Stimulated activated CD4-positive, alpha-beta T cell treated with anti-CD3 and anti-CD28 coated beads, Interleukin-4, amount 100 ng/mL, for 24 hours (primary cell): ENCODE measurements at places on chromosomes 6 and 20.
A peak's percentile ranks its signal among the peaks of the same experiment; 100 is the strongest.

DNA sequence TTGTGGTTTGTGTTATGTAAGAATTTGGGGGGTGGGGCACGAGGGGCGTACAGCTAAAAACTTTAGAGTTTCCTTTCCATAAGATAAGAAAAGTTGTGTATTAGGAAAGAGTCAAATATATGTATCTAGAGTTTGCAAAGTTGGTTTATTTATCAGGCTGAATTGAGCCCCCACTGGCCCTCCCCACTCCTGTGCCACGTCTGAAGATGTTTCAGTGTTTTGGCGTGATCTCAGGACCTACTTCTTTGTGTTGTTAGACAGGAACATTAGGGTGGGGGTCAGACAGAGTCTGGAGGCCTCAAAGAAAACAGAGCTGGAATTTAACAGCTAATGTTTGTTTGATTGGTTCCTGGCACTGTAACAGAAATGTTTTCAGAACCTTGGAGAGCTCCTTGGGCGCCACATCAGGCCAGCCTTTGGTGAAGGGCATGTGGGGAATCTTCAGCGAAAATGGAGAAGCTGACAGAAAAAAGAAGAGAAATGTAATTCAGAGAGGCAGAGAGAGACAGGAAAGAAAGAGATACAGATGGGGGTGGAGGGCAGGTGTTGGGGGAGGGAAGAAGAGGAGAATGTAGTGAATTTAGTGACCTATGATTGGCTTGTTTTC, 674 bp downstream of the NRSN1 start:
- no peak for DNase-seq

GRCh38 chr6:124873066-124873410, 89.2 kb upstream of the RNF217 start:
- no peak for DNase-seq

GRCh38 chr20:20956513-20956931, 149.6 kb downstream of the LINC00237 start:
- DNase-seq: no peak

- peak; percentile 75 for DNase-seq
Measured at GRCh38 chr20:13261460-13262301, 40.6 kb downstream of the ISM1 start.

- no peak for DNase-seq
Measured at GRCh38 chr6:1091900-1092299, 220.0 kb upstream of the FOXQ1 start.

- no peak for DNase-seq
Measured at GRCh38 chr6:41755895-41756294, 8.7 kb upstream of the PGC start.

- no peak for DNase-seq
Measured at GRCh38 chr6:166615059-166615770, 11.8 kb downstream of the RPS6KA2 start.

DNA sequence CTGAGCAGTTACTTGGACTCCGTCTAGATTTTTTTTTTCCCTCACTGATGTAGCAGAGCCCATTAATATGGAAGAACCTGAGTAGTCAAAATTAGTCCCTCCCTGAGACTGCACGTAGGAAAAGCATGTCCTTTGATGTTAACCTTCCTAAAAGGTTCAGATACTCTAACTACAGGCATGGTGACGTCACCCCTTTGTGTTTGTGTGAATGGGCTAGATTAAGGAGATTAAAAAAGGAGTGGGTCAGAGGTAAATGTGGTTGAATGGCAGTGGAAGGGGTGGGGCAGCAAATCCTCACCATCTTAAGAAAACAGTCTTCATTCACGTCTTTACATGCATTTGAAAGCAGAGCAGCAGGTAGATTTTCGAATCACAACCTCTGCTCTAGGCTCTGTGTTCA, 521.1 kb downstream of the TFAP2B start:
- no peak for DNase-seq

- DNase-seq: no peak
Measured at GRCh38 chr20:38854654-38855066, 49.2 kb downstream of the PPP1R16B start.

DNA sequence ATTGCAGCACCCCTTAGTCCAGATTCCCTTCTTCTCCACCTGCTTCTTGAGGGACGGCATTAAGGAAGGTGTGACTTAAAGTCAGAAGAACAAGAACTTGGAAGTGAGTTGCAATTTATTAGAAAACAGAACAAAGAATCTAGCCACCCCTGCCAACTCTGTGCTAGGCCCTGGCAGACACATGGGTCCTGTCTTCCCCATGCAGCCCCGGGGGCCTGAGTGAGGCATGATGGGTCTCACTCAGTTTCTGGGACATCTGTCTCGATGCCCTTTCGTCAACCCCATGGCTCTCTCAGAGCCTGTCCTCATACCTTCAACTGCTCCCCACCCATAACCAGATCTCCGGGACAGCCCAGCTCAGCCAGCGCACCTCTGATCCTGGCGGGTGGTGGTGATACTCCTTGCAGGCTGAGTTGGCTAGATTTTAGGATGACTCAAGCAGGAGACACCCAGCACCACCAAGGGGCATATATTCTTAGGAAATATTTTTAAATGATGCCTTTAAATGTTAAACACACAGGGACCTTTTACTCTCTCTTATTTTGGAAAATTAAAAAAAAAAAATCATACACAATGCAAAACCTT, 143.2 kb upstream of the RNF24 start:
- DNase-seq: no peak

GRCh38 chr6:123810948-123811347, 7.3 kb downstream of the NKAIN2 start:
- DNase-seq: no peak

GRCh38 chr20:22226849-22227700, 357.3 kb downstream of the FOXA2 start:
- DNase-seq: no peak

DNA sequence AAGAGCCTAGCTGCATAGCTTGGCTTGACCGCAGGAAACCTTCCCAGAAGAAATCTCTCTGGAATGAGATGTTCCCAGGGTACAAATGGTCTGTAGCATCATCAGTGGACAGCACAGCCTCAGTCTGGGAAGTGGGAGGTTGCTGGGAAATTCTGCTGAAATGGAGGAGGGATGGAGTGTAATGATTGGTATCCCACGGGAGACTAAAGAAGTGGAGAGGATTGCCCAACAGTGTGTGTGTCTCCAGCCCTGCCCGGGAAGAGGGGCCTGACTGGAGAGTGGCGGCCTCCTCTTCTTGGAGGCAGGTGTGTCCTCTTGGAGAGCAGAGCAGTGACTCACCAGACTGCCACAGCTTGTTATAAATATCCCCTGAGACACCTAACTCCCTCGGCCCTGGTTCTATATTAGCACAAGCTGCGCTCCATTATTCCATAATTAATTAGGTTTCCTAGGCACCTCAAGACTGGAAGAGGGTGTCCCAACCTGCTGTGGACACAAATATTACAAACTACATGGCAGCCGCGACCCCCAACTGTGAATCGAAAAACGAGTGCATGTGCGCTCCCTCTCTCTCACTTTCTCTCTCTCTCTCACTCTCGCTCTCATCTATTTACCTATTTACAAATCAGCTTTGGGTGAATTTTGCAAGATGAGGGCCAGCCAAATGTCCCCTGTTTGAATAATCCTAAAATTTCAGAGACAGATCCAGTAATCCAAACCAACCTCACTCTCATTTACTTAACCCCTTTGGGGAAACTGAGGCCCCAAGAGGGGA, 68.8 kb downstream of the FGD2 start:
- DNase-seq: no peak
